ENCODE measurements at places on chromosomes 11 and 22.

DNA sequence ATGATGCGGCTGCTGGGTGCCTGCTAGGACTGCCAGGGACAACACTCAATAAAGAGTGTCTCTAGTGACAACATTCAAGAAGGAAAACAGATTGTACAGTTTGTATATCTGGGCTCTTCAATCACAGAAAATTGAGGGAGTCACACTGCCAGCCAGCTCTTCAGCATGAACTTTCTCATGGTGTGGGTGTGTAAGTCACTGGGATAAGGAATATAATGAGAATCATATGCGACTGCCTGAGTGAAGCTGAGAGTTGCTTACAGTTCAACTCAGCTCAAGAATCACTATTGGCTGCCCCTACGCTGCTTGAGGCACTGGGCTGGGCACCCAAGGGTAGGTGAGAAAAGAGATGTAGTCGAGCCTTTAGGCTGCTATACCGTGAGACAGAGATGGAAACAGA lies 328.1 kb upstream of the PITPNB start:
- DNase-seq = no peak

GRCh38 chr11:65569164-65569972 lies 909 bp upstream of the ZNRD2 start:
- no peak for DNase-seq

- DNase-seq = no peak
These were observed 28.6 kb upstream of the ANGPTL5 start for GRCh38 chr11:101944923-101945322.

DNA sequence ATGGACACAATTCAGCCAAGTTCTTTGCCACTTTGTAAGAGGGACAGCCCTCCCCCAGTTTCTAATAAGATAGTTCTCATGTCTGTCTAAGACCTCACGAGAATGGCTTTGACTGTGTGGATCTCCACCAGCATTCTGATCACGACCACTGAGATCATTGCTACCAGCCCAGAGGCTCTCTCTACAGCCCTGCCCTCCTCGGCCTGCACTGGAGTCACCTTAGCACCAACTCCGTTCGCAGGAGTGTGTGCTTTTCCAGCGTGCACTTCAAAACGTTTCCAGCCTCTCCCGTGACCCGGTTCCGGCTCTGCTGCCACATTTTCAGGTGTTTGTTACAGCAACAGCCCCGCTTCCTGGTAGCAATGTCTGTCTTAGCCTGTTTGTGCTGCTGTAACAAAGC lies 26.2 kb downstream of the TSPAN32 start:
- DNase-seq = no peak

DNA sequence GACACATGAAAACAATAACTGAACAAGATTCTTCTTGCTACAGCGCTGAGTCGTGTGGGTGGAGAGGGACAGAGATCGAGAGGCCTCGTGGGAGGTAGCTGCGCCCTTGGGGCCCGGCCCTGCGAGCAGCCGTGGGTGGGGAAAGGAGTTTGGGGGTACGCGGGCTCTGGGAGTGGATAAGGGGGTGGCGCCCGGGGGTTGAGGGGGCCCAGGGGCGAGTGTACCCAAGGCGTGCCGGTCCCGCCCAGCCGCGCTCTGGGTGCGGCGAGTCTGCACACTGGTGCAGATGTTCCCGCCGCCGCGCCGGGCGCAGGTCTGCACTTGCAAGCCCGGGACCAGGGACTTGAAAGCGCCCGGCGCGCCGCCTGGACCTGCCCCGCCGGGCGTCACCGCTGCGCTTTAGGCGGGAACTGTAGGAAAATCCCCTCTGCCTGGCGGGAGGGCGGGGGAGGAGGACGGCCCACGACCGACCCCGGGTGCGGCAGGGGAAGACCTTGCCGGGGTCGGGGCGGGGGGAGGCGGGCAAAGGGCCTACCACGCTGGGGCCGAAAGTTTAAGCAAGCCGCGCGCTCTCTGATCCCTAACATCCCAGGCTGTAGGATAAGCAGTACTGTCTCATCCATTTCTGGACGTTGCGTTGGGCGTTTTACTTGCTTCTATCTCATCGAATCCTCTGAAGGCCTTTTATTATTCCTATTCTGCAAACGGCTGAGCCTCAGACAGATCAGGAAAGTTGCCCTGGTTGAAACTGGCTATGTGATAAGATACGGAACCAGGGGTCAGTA lies 1.4 kb upstream of the KREMEN1 start:
- peak; percentile 78 for DNase-seq

All from bronchial epithelial cell (primary cell).